ENCODE measurements at places on chromosomes 7 and 10.

- no peak for DNase-seq
These were observed 83.8 kb downstream of the TMEM130 start for GRCh38 chr7:98785929-98786571.

DNA sequence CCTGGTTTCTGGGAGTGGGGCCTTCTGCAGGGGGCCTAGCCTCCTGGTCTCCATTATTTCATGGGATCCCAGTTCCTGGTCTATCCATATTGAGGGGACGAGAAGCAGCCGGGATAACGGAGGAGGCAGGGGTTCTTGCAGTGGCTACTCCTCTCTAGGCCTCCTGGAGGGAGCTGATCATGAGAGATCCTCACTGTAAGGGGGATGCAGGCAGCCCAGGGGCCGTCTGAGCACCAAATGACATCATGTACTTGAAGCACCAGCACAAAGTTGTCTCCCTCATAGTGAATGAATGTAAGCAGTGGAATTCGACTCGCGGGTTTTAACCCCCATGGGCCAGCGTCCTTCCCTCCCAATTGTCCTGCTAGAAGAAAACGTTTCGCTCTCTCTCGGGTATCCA, 964 bp upstream of the ADCY1 start:
- no peak for DNase-seq

DNA sequence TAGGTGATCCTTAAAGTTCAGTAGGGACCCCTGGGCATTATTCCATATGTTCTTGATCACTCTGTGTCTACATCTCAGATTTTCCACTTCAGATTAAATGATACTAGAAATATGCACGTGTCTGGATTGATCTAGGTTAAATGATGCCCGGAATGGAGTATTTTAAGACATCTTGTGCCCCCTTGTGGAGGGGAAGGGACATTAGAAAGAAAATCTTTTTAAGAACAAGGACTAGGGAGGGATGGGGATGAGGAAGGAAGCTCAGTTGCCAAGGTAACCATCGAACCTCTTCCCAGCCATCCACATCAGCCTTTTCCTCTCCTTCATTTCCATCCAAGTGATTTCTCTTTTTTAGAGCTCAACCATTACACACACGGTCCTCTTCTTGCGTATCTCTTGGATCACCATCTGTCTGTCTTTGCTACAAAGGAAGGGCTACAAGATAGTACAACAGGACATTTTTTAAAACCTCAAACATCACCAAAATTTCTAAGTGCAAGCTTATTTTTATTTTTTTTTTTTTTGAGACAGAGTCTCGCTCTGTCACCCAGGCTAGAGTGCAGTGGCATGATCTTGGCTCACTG, 40.5 kb downstream of the PRSS2 start:
- no peak for DNase-seq

DNA sequence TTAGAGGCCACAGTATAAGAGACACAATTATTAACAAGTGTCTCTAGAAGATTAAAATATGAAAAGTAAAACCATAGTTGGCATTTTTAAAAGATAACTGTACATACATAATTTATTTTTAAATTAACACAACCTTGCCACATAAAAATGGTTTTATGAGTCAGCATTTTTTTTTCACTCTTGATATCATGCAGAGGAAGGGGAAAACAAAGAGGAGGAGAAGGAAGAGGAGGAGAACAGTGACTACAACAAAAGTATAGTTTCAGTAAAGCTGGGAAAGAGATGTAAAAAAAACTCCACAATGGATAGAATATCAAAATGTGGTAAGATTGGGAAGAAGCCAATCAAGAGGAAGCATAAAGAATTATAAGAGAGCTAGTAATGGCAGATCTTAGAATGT, 34.0 kb downstream of the CH25H start:
- DNase-seq = no peak

DNA sequence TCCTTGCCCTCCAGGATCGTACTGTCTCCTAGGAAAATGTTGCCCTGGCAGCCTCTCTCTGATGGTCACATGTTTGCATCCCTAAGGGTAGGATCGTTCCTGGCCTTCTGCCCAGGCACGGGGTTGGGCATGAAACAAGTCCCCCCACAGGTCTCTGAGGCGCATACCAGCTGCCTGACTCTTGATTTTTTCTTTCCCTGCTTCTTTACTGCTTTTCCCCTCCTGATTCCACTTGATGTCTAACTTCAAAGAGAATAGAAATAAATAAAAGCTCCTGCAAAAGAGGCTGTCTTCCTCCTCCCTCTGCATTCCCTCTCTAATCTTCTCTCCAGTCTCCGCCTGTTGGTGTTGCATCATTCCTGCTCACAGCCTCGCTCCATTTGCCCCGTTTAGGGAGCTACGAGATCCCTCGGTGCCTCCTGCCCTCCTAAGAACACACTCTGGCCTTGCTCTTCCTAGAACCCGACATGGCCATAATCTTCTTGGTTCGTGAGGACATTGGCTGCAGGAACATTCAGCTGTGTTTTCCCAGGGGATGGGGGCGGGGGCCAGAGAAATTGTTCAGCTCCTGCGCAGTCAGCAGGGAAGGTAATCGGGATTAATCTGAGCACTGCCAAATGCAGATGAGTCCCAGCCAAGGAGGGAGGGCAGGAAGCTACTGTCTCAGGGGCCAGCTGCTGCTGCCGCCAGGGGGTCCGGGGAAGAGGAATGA, 26.0 kb downstream of the LEP start:
- DNase-seq = no peak

DNA sequence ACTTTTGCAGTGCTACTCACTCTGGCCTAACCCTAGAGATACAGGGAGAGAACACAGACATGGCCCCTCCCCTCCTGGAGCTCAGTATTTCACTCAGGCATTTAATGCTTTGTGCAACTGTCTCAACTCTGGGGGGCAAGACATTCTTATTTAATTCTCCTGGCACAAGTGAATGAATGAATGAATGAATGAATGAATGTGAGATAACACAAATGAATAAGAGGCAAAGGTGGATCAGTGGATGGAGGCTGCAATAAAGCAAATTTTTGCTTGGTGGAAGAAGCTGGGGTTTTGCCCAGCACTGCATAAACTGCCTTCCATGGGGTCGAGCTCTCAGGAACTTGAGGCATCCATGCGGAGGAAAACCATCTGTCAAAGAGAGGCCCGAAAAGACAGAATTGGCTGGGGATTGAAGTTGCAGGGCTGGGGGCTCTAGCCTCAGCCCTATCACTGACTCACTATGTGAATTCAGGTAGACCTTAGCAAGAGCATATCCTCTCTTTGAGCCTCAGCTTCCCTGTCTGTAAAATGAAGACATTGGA, 441.4 kb upstream of the ZMIZ1 start:
- no peak for DNase-seq

- DNase-seq = no peak
These were observed 54.3 kb upstream of the AKR1E2 start for GRCh38 chr10:4771554-4772201.

GRCh38 chr10:128568990-128569945, 443.0 kb upstream of the MKI67 start:
- DNase-seq = no peak

- no peak for DNase-seq
These were observed 294.8 kb downstream of the DOCK4 start for GRCh38 chr7:111911166-111911961.

DNA sequence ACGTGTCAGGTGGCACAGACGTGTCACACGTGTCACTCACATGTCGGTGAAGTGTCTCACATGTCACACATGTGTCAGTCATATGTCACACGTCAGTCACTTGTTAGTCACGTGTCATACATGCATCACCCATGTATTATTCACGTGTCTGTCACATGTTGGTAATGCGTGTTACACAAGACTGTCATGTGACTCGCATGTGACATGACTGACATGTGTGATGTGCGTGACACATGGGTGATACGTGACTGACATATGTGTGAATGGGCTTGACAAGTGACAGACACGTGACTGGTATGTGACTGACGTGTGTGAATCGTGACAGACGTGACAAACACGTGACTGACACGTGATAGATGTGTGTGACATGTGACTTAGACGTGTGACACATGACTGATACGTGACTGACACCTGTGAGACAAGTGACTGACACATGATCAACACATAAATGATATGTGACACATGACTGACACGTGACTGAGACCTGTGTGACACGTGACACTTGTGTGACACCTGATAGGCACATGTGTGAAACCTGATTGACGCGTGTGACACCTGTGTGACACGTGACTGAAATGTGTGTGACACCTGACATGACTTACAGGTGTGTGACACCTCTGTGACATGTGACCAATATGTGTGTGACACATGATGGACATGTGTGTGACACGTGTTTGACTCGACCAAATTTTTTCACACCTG, 56.1 kb downstream of the ZNF92 start:
- DNase-seq = no peak

- no peak for DNase-seq
These were observed 276.8 kb upstream of the AKR1E2 start for GRCh38 chr10:4549139-4549653.

DNA sequence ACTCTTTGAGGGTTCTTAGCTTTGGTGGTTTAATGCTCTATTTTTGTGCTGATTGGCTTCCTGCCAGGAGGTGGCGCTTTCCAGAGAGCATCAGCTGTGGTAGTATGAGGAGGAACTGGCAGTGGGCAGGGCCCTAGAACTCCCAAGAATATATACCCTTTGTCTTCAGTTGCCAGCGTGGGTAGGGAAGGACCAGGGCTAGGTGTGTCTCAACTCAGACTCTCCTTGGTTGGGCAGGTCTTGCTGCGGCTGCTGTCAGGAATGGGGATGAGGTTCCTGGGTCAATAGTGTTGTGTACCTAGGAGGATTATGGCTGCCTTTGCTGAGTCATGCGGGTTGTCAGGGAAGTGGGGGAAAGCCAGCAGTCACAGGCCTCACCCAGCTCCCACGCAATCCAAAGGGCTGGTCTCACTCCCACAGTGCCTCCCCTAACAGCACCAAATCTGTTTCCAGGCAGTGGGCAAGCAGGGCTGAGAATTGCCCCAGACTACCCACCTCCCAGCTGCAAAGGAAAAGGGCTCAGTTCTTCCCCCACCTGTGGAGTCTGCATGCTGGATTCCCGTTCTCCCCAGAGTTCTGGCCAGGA, 191.5 kb downstream of the PHTF2 start:
- DNase-seq = no peak

DNA sequence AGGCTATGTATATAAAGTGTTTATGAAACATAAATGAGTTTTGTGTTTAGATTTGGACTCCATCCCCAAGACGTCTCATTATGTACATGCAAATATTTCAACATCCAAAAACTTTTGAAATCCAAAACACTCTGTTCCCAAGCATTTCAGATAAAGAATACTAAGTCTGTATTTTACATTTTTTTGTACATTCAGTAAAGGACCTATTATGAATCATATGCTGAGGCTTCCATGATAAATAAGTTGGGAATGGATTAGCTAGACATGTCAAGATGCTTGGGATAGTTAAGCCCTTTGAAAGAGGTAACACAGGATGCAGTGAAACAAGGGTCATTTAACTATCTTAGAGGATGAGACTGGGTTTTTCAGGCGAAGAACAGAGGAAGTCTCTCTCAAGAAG, 262.9 kb downstream of the SNX13 start:
- DNase-seq = no peak

GRCh38 chr7:157870644-157871290, 534.0 kb downstream of the DNAJB6 start:
- DNase-seq = no peak

DNA sequence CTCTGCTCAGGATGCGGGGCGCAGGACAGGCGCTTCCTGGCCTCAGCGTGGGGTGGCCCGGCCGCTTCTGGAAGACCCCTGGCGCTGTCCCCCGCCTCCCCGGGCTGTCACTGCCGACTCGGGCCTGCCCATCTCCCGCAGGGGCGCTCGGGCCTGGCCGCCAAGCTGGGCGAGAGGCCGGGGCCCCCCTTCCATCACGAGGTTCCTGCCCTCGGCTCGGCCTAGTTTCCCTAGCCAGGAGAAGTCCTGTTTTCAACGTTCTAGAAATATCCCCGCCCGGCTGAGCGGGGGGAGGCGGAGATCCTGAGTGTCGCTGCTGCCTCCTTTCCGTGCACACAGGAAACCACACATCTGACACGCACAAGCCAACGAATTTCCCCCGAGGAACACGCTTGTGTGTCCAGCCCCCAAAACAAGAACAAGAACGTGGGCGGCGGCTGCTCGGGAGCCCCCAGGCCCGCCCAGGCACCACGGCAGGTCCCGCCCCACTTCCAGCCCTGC, 33.7 kb downstream of the AP5Z1 start:
- peak; percentile 26 for DNase-seq

GRCh38 chr7:17706734-17707133, 233.6 kb downstream of the SNX13 start:
- DNase-seq = peak; percentile 27

- DNase-seq = no peak
These were observed 375.3 kb downstream of the DPP6 start for GRCh38 chr7:154427533-154427932.

DNA sequence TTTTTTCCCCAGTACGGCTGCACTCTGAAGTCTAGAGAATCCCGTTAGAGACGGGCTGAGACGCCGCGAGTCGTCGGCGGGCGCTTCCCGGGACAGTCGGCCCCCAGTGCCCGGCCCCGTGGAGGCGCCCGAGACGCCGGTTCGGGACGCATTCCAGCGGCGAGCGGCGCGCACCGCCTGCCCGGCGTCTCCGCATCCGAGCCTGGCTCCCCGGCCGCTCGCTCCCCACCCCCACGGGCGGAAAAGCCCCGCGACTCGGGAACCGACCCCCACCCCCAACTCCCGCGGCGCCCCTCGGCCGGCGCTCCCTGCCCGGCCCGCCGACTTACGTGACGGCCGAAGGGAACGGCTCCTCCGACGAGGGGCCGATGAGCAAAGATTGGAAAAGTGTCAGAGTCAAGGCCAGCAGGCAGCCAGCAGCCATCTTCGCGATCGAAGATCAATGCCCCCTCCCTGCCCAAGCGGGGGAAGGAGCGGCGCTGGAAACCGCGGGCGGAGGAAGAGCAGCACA, 486 bp downstream of the CACNA2D1 start:
- no peak for DNase-seq

DNA sequence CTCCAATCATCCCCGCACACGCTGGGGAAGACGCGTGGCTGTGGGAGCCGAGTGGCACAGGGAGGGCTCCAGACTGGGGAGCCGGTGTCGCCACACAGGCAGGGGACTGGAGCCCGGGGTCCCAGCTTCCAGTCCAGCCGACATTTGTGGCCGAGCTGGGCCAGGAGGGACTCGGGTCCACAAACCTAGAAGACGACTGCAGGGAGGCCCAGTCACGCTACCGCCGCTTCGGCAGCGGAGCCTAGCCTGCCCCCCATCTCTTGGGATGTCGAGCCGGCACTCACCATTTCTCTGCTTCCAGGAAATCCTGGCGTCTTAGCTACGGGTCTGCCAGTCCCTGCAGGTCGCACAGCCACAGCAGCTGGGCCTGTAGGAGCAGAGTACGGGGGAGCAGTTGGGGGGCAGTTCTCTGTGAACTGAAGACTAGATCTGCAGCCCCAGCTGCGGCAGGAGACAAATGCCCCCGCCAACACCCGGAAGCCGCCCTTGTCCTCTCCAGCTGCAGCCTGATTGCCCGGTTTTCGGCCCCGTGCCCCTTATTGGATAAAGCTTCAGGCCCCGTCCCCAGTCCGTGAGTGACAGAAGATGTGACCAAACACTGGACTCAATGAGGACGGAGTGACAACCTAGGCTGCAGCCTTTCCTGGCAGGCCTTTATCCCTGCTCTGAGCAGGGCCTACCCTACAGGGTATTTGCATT, 270.7 kb downstream of the ZNF33B start:
- peak; percentile 43 for DNase-seq

GRCh38 chr7:118082506-118082905, 101.5 kb upstream of the LSM8 start:
- DNase-seq = no peak

GRCh38 chr7:94414980-94415379, 20.3 kb downstream of the COL1A2 start:
- DNase-seq = no peak

GRCh38 chr7:104951546-104951945, 62.5 kb upstream of the KMT2E start:
- DNase-seq = no peak

- DNase-seq = no peak
These were observed 1.7 kb downstream of the SH3PXD2A start for GRCh38 chr10:103853428-103854264.

All from CD4-positive, alpha-beta T cell treated with Interleukin-1 beta for 1 hour (primary cell).